ENCODE measurements at places on chromosomes 2 and 18.

DNA sequence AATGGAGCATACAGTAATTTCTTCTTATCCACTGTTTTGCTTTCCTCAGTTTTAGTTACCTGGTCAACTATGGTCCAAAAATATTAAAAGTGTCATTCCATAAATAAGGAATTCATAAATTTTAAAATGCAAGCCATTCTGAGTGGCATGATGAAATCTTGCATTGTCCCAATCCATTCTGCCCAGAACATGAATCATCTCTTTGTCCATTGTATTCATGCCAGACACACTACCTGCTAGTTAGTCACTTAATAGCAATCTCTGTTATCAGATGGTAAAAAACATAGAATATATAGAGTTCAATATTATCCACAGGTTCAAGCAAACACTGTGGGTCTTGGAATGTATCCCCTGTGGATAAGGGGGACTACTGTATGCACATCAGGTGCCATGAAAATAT lies 872.2 kb upstream of the NXPH2 start:
- DNase-seq, result no peak

DNA sequence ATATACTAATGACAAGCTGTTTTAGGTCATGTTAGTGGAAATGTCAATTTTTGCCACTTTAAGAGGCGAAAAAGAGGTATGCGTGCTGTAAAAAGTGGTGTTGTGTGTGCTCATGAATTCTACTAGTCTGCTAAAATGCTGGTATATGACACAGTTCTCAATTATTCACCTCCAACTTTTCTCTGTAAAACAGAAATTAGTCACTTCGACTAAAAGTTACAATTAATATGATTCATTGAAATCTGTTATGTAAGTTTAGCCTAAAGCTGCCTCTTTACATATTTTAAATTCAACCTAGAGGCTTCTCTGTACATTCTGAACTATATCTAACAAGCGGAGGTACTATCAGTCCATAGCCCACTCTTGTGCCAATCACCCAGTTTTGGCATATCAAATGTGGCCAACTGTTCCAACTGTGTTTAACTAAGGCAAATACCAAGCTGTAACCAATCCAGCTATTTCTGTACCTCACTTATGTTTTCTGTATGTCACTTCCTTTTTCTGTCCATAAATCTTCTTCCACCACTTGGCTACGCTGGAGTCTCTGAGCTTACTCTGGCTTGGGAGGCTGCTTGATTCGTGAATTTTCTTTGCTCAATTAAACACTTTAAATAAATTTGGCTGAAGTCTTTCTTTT lies 20.8 kb downstream of the BAZ2B start:
- DNase-seq, result no peak

- no peak for DNase-seq
These were observed 118.4 kb downstream of the PID1 start for GRCh38 chr2:229152674-229153073.

DNA sequence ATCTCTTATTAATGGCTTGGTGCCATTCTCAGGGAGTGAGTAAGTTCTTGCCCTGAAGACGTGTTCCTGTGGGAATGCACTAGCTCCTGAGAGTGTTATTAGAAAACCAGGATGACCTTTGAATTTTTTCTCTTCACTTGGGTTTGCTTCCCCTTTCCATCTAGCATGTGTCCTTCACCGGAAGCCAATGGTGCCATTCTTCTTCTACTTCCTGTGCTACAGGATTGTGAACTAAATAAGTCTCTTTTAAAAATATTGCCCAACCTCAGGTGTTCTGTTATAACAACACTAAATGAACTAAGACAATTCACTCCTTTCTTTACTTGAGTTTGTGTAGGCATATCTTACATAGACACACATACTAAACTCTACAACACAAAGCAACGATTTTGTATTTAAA lies 447.0 kb downstream of the SOX11 start:
- no peak for DNase-seq

- DNase-seq, result no peak
These were observed 50.1 kb downstream of the CD226 start for GRCh38 chr18:69897397-69898108.

GRCh38 chr2:180618570-180618969 lies 361.8 kb upstream of the UBE2E3 start:
- DNase-seq, result no peak

GRCh38 chr18:37570336-37570930 lies 4.8 kb upstream of the CELF4 start:
- no peak for DNase-seq

DNA sequence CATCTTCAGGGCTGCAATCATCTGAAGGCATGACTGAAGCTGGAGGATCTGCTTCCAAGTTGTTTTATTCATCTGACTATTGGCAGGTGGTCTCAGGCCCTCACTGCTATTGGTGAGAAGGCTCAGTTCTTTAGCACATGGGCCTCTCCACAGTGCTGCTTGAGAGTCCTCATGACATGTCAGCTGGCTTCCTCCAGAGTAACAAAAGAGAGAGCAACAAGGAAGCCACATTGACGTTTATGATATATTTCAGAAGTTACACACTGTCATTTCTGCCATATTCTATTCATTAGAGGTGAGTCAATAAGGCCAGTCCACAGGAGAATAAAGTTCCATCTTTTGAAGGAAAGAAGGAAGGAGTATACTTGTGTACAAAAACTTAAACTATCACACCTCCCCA lies 7.9 kb upstream of the SIGLEC15 start:
- DNase-seq, result no peak

GRCh38 chr18:3148930-3149535 lies 70.7 kb downstream of the MYOM1 start:
- no peak for DNase-seq

DNA sequence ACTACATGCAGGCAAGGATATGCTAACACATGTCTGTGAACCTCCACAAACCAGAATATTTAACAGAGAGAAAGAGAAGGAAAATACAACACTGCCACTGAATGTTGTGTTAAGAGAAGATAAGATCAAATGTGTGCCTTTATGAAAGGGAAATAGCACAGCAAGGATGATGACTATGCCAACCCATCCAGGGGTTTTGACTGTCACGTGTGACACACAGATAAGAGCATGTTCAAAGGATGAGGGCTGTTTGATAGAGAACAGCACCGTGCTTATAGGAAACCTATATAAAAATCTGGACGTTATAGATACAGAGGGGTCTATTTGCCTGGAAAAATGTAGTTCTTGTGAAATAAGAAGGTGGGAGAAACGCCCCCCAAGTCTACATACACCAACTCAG lies 911.8 kb downstream of the CPS1 start:
- DNase-seq, result no peak

All from AG08396 (cell line).